ENCODE measurements at places on chromosomes 1 and 21.

GRCh38 chr1:29981586-29982239 lies 741.7 kb downstream of the MATN1 start:
- DNase-seq, result no peak

GRCh38 chr1:169086603-169087455 lies 19.7 kb upstream of the ATP1B1 start:
- no peak for DNase-seq

GRCh38 chr1:198168227-198168626 lies 11.4 kb downstream of the NEK7 start:
- DNase-seq, result no peak

GRCh38 chr1:213772128-213773063 lies 215.4 kb upstream of the PROX1 start:
- DNase-seq, result no peak

DNA sequence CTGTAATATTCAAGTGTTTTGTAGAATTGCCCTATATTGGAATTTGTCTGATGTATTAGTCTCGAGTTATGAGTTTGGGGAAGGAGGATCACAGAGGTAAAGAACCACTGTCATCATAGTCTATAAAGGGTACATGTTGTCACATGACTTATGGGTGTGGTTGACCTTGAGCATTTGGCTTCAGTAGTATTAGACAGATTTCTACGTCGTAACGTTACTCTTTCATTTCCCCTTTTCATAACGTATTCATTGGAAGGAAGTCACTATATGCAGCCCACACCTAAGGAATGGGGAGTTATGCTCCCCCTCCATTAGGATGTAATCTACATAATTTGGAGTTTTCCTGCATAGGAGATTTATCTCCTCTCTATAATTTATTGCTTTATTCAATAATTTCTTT lies 110.1 kb upstream of the VAV3 start:
- no peak for DNase-seq

- no peak for DNase-seq
Measured at GRCh38 chr1:88680911-88681622, 3.0 kb upstream of the PKN2 start.

DNA sequence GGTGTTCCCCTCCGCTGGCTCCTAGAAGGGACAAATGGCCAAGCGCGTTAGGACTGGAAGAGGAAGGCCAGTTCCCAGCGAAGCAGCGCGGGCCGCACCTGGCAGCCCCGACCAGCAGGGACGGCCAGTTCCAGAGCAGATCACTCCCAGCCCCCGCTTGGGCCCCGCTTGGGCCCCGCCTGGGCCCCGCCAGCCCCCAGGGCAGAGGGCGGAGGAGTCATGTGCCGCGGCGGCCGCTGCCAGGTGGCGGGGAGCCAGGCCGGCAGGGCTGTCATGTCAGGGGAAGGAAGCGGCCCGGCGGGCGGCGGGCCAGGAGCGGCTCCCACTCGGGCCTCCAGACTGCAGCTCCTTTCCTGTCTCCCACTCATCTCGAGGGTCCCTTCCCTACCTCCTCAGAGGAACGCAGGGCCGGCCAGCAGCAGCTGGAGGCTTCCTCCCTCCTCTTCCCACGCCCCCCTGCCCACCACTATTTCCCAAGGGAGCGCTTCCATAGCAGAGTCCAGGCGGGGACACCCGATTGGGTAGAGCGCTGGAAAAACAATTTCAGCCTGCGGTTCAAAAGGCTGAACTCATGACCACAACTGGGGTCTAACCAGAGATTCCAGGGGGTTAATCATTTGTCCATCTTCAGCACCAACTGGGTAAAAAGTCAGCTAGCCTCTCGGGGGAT lies 16.5 kb downstream of the ZNF697 start:
- peak; percentile 67 for DNase-seq

GRCh38 chr1:29234471-29234870 lies 1.9 kb upstream of the PTPRU start:
- DNase-seq, result no peak

- no peak for DNase-seq
Measured at GRCh38 chr1:30900931-30901560, 7.5 kb downstream of the SDC3 start.

GRCh38 chr1:33323663-33324477 lies 3.0 kb upstream of the A3GALT2 start:
- DNase-seq, result no peak

- no peak for DNase-seq
Measured at GRCh38 chr1:229101011-229101871, 169.7 kb upstream of the RAB4A start.

DNA sequence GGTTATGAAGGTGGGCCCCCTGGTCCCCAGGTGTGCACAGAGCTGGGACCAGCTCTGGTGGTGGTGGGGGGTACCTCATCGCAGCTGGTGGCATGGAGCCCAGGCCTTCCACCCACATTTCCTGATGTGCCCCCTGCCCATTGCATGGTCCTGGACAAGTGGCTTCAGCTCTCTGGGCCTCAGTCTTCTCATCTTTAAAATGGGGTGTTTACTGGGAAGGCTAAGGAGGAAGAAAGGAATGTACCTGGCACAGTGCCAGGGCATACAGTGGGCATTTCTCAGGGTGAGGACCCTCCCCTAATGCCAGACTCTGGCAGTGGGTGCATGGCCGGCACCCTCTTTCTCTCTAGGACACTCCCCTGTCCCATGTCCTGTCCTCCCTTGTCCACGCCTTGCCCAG lies 7.5 kb downstream of the CLCNKB start:
- no peak for DNase-seq

DNA sequence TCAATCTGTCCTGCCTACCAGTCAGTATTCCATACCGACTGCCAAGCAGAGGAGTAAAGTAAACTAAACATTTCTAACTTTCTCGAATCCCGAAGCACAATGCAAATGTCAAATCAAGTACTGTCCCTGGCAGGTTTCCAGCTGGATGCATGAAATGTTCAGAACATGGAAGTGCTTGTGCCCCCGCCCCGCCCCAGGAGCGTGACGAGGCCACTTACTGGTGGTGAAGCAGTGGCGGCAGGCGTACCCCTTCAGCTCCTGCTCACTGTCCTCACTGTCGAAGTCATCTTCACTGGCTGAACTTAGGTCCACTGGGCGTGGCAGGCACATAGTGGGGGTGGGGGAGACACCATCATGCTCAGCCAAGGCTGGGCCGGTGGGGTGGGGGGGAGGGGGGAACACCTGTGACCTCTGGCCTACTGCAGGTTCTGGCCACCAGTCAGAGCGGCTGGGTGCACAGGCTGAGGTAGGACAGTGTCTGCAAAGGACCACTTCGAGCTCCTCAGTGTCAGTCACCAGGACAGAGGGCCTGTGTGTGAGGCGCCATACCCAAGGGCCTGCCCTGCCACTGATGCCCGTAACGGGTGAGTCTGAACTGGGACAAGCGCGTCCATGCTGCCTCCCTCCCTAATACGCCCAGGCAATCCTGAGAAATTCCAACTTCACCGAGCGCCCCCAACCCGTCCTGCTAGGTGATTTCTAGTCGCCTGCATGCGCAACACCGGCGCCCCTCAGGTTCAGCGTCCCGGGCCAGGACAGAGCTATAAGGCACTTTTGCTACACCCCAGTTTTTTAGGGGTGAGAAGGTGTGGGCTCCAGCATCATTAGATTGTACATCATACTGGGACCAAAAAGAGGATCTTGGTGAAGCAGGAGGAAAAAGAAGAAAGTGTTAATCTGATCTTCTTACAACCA lies 46.9 kb downstream of the SLC45A1 start:
- DNase-seq, result no peak

DNA sequence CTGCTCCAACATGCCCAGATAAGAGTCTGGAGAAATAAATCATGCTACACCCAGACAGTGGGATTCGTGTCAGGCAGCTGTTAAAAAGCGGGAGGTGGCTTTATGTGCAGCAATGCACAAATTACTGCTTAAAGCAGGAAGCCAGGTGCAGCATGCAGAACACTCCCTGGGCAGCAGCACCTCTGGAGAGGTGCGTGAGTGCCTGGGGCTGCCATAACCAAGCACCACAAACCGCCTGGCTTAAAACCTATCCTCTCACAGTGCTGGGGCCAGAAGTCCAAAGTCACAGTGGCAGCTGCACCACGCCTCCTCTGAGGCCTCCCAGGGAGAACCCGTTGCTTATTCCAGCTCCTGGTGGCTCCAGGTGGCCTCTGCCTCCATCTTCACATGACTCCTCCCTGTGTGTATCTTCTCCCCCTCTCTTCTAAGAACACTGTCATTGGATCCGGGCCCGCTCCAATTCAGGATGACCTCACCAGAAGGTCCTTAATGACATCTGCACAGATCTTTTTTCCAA lies 115.6 kb downstream of the SIK1 start:
- DNase-seq, result no peak

GRCh38 chr1:99685516-99686180 lies 39.7 kb downstream of the PALMD start:
- peak; percentile 10 for DNase-seq

- no peak for DNase-seq
Measured at GRCh38 chr1:100834777-100835660, 59.6 kb downstream of the EXTL2 start.

- DNase-seq, result no peak
Measured at GRCh38 chr1:97334454-97334853, 586.4 kb downstream of the DPYD start.
